Kasumi-1 (cell line): ENCODE measurements at places on chromosomes 11 and 22.

DNA sequence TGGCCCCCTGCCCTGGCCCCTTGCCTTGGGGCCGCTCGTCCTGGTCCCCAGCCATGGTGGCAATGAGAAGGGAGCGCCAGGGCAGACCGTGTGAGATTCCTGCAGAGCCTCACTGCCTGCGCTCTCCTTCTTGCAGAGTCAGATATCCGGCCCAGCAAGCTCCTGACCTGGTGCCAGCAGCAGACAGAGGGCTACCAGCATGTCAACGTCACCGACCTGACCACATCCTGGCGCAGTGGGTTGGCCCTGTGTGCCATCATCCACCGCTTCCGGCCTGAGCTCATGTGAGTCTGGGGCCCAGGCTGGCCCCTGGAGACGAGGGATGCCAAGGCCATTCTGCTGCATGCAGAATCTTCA lies 114.1 kb downstream of the MICAL2 start:
- peak; percentile 79 for DNase-seq

GRCh38 chr11:13963949-13964770 lies 1.6 kb downstream of the SPON1 start:
- DNase-seq: no peak

DNA sequence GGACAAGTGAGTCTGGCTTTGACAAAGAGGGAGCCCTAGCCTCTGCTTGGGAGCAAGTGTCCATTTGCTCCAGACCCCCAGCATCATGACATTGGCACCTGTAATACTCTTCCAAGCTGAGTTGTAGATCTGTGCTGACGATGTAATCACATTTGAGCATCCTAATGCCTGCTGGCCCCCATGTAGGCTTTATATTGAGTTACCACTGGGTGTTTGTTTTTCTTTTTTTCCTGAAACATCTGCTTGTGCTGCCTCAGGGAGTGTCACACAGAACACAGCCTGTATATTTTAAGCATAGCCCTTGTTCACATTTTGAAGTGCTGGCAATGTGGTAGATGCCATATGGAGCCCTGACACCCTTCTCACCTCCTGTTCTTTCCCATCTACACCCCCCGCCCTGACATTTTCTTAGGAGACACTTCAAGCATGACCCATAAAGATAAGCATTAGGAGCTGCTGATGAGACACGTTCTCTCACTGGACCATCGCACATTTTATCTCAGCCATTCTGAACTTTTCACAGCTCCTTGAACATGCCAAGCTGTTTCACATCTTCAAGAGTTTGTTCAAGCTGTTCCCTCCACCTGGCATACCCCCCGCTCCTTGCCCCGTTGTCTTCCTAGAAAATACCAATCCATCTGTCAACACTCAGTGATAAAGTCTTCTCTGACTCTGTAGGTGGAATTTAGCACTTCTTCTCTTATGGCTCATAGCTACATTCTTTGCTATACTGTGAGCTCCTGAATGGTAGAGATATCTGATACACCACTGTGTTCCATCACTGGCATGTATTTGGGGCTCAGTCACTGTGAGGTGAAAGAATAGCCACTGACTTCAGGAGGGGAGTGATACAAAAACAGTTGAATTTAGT lies 128.7 kb downstream of the TRIM44 start:
- no peak for DNase-seq

DNA sequence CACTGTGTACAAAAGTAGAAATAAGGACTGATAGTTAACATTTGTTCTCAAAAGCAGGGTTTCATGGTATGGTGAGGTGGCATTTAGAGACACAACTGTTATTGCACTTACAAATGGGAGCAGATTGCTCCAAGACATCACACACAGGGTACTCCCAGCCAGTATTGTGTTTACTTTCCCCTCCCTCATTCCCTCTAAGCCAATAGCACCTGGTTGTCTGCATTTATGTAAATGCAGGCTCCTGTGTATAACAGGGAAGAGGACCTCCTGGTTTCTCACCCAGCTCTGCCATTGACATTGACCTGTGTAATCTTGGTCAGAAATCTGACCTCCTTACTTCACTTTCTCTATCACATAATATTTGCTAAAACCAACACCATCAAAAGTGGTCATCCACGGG lies 154.4 kb downstream of the NAV2 start:
- no peak for DNase-seq

GRCh38 chr11:70433966-70434812 lies 35.9 kb downstream of the CTTN start:
- no peak for DNase-seq

DNA sequence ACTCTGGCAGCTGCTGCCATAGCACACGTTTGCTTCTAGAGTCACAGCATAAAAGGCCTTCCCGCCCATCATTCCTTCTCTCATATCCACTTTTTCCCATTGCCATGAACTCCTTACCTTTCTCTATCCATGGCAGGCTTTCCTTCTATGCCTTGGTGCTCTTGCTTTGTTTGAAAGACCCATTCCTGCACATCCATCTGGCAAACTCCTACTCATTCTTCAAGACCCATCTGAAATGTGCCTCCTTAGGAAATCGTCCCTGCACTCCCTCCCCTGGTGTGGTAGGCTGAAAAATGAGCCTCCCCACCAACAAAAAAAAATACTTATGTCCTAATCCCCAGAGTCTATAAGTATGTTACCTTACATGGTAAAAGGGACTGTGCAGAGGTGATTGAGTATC lies 100.3 kb downstream of the TENM4 start:
- no peak for DNase-seq

DNA sequence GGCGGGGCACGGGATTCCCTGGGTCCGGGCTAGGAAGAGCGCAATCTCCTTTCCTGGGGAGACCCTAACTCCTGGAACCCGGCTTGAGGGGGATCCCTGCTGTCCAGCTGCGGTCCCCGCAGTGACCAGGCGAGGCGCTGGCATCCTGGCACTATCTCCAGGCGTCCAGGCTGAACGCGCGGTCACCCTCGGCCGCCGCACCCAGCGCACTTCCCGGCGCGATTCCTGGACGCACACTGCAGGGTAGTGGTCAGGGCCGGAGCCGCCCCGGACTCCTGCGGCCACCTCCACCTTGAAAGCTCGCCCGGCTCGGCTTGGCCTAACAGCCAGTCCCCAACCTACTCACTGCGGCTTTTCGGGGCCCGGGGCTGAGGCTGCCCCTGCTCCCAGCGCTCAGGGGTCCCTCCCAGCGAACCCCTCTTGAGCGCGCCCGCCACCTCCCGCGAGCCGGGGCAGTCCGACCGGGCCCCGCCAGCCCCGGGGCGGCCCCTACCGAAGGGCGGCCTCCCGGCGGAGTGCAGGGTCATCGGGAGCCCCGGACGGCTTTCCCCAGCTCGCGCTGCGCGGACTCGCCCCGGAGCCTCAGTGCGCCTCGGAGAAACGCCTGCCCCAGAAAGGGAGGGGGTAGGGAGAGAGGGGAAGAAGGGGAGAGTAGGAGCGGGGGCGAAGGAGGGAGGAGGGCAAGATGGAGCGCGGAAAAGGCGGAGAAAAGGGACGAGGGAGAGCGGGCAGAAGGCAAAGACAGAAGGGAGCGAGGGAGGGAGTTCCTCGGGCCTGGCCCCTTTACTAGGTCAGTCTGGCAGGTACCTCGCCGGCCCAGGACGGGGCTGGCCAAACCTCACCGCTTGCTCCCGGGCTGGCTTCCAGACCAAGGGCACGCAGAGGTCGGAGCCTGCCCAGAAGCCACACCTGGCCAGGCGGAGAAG lies 1.0 kb downstream of the POU2AF3 start:
- DNase-seq: no peak

DNA sequence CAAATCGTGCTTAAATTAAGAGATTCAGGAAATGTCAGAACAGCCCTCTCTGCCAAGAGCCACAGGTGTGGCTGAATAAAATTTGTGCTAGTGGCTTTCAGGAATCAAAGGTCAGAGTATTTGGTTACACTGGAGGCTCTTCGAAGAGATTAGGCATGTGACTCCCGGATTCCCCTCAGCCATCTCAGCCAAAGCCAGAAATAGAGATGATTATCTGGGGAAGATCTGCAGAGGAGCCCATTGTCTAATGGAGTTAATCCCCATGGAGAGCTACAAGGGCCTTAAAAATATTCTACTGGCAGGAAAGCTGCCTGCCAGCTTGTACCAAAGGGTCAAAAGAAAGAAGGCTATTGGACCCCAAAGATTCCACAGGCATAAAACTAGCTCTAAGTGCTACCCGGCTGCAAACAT lies 1259.5 kb downstream of the TBC1D22A start:
- no peak for DNase-seq

- DNase-seq: no peak
These were observed 1.4 kb downstream of the SIK2 start for GRCh38 chr11:111603611-111604130.

GRCh38 chr22:32042924-32043323 lies at the start of gene SLC5A1:
SLC5A1 (plus strand) TSS chr22:32043261; CDS start chr22:32043282, 21 bp downstream.
- DNase-seq: no peak

DNA sequence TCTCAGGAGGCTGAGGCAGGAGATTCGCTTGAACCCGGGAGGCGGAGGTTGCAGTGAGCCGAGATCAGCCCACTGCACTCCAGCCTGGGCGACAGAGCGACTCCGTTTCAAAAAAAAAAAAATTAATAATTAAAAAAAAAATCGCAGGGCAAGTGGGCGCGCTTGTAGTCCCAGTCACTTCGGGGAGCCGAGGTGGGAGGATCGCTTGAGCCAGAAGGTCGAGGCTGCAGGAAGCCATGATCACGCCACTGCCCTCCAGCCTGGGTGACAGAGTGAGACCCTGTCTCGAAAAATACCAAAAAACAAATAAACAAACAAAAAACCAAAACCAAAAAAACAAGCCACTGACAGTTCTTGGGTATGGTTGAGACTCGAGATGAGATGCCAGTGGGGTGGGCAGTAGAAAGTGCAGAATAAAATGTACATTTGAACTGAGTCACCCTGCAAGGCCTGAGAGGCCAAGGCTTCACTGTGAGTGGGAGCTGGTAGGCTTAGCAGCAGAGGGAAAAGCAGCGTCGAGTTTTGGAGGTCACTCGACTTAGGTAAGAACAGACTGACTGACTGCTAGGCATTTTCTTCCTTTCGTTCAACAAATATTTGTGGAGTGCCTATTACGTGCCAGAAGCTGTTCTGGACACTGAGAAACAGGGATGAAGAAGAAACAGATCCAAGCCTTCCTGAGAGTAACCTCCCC lies 635 bp upstream of the LDHA start:
- DNase-seq: peak; percentile 47

DNA sequence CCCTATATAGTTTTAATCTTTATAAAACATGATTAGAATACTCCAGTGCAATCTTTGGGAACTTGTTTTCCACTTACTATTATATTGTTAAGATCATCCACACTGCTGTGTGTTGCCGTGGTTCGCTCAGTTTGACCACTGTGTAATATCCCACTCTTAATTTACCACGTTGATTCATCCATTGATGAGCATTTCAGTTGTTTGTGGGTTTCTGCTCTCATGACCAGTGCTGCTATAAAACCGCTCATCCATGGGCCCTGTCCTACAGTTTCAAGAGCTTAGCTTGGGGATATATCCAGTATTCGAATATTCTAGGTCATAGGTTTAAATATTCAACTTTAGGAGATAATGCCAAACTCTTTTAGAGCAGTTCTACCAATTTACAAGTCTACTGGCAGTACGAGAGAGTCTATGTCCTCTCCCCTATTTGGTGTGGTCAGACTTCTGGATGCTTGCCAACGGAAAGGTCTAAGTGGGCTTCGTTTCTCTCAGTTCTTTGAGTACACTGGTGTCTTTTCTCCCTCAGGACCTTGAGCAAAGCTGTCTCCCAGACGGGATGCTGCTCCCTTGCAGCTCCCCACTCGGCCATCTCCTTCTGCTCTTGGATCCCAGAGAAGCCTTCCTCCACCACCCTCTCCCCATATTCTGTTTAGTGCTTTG lies 94.9 kb upstream of the ALX4 start:
- DNase-seq: no peak

- no peak for DNase-seq
These were observed 648.5 kb upstream of the KIRREL3 start for GRCh38 chr11:127649071-127649470.
